ENCODE measurements at places on chromosomes 3 and 15.

DNA sequence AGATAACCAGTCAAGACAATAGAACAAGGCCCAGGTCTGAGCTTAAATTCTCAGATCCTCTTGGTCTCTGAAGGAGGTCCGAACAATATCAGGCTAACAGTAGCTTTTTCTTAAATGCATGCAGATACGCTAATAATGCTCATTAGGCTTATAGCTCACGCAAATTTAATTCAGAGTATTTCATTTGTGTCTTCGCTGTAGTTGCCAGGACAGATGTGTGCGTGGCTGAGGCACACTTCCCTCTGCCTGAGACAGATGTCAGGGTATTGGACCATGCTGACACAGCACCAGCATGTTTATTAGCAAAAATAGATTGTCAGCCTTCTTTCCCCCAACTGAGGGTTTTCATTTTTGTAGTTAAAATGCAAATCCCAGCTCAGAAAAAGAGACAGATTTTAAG is 102.9 kb upstream of the BFSP2 start:
- no peak for DNase-seq

- peak; percentile 68 for DNase-seq
Measured at GRCh38 chr3:123090728-123091531, 24.1 kb downstream of the PDIA5 start.

- DNase-seq, result no peak
Measured at GRCh38 chr3:76370749-76371520, 585.6 kb upstream of the ZNF717 start.

DNA sequence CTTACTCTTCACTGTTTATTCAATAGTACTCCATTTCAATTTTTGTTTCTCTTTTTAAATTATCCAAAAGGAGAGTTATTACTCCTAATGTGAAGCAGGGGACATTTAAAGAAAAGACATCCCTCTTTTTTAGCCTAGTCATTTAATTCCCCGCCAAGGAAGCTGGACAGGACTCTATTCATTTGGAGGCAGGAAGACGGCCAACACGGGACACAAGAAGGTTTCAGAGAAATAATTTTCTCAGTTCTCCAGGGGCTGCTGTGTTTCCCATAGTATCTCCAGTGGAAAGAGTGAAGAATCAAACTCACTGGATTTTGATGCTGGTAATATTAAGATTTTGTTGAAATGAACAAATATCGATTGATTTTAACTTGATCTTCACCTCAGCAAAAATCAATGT is 833.7 kb downstream of the ROBO2 start:
- DNase-seq, result no peak

DNA sequence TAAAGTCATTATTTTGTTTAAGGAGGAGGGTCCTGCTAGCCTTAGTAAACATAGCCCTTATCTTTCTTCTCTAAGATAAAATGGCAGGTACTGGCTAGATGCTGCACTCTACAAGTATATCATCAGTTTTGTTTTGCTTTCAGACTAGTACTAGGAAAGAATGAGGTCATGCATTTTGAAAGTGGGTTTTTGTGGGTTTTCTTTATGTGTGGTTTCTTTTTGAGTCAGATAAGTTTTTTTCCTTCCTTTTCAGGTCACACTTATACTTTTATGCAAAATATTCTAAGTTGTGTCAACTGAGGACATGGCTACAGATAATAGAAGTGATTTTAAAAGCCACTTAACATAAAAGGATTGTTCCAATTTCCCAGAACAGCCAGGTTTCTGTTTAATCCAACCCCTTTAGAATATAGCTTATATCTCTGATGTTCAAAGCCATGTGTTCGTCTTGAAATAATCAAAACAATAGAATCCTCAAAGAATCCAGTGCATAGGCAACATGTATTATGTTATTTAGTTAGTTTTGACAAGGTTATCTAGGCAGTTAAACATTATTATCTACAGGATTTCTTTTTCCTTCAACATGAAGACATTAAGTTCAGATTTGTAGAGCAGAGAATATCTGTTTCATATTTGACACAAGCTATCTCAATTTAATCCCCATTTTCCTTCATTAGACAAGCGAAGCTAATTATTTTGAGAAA is 406.2 kb downstream of the RBMS3 start:
- peak; percentile 41 for DNase-seq

- peak; percentile 50 for DNase-seq
Measured at GRCh38 chr3:122679882-122680474, 661 bp upstream of the PARP14 start.

GRCh38 chr3:31754575-31755278 is 222.0 kb downstream of the STT3B start:
- no peak for DNase-seq

- DNase-seq, result no peak
Measured at GRCh38 chr3:63168179-63168578, 109.9 kb upstream of the SYNPR start.

DNA sequence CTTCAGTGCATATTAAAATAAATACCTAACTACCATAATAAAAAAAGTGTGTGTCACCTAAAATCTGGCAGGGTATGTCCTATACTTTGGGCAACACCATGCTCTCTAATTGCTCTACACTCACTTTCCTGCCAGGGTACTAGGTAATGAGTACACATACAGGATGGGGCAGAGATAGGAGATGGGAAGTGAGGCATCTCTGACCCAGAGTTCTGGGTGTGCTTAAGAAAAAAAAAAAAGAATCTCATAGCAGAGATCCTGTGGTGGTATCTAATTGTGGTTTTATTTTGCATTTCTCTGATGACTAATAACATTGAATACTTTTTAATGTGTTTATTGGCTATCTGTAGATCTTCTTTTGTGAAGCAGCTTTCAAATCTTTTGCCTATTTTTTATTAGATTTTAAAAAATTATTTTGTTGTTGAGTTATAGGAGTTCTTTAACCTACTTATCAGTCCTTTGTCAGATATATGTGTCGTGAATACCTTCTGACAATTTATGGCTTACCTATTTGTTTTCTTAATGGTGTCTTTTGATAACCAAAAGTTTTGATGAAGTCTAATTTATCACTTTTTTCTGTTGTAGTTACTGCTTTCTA is 48.0 kb downstream of the EEFSEC start:
- DNase-seq, result no peak

DNA sequence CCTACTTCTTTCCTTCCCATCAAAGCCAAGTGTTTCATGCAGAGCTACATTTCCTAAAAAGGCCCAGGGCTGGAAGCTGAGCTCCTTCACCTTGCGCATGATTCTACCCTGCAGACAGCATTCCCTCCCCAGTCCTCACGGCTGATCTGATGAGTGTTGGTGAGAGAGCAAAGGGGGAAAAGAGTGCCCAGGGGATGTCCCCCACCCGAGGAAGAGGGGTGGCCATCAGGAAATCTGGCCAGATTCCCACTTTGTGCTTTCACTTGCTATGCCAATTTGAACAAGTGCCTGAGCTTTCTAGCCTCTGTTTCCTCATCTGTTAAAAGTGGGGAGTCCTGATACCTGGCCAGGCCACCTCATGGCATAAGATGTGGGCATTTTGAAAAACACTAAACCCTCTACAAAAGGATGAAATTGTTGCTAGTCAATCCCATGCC is 231.0 kb upstream of the TLE3 start:
- no peak for DNase-seq

DNA sequence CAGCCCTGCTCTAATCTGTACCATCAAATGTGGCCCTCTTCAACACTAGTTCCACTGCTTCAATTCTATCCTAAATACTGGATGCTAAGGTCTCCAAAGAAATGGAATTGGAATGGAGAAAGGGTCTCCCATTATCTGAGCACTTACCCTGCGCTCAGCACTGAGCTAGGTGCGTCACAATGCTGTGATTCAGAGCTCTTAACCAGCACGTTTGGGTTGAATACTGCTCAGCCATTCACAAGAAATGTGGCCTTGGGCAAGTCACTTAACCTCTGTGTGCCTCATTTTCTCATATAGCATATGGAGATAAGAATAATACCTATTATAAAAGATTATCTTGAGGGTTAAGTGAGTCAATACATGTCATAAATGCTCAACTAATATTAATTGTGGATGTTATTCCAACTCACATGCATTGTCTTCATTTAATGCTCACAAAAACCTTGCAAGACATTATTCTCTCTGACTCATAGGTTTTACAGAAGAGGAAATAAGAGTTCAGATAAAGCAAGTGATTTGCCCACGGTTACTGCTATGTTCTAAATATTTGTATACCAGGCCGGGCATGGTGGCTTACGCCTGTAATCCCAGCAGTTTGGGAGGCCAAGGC is 27.4 kb upstream of the SRGAP3 start:
- DNase-seq, result no peak

DNA sequence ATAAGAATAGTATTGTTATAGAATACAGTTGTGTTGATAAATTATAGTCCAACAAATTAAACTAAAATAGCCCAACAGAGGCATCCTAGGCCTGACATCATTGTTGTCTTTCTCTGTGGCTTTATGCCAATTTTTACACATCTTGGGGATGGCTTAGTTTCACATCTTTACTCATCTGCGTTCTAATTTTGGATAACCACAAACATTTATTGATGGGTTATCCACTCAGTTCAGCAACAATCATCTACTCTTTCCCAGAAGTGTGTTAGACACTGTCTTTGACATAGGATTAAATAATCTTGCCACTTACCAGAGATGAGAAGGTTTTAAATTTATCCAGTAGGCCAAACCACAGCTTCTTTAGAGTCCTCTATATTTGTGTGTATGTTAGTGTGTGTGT is 120.8 kb upstream of the PHLDB2 start:
- peak; percentile 38 for DNase-seq

DNA sequence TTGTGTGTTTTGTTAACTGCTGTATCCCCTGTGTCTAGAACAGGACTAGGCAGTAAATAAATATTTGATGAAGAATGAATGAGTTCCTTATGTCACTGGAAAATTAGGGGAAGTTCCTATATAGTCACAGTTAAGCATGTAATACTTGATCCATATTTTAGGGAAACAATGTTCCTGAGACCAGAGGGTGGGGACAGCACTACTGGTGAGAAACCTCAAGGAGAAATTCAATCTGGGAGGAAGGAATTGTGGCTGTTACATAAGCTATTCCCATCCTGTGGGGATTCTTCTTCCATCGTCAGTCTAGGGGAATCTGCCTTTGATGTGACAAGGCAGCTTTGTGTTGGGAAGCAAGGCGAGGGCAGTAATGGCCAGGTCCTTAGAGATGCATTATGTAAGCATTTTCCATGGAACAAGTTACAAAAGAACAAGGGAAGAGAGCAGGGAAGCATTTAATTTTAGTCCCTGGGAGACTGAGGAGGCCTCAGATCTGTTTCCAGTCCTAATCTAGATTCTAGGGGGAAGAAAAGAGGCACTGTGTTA is 219.3 kb upstream of the TTC14 start:
- no peak for DNase-seq

DNA sequence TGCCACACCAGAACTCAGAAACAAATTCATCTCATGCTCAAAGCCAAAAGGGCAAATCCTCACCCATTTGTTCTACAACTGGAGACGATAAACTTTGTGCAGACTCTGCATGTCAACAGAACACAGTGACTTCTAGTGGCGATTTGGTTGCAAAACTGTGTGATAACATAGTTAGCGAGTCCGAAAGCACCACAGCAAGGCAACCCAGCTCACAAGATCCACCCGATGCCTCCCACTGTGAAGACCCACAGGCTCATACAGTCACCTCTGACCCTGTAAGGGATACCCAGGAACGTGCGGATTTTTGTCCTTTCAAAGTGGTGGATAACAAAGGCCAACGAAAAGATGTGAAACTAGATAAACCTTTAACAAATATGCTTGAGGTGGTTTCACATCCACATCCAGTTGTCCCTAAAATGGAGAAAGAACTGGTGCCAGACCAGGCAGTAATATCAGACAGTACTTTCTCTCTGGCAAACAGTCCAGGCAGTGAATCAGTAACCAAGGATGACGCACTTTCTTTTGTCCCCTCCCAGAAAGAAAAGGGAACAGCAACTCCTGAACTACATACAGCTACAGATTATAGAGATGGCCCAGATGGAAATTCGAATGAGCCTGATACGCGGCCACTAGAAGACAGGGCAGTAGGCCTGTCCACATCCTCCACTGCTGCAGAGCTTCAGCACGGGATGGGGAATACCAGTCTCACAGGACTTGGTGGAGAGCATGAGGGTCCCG is 199.7 kb downstream of the AKAP13 start:
- peak; percentile 76 for DNase-seq

DNA sequence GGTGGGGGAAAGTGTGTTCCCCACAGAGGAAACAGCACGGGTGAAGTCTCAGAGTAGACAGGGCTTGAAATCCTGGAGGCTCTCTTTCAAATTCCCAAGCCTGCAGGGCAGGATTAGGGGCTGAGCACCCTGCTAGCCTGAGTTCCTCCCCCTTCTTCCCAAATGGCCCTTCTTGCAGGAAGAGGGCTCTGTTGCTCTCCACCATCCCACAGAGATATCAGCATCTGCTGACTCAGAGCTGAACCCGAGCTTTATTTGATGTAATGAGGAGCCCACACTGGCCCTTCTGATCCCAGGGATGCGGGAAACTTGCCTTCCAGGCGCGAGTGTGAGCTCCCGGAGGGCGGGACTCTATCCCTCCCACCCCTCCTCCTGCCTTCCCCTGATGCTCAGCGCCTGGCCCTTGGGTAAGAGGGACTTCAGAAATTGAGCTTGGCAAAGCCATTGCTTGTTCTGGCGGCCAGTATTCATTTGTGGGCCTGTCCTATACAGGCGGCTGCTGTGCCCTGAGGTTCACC is 1.4 kb upstream of the STRA6 start:
- no peak for DNase-seq

DNA sequence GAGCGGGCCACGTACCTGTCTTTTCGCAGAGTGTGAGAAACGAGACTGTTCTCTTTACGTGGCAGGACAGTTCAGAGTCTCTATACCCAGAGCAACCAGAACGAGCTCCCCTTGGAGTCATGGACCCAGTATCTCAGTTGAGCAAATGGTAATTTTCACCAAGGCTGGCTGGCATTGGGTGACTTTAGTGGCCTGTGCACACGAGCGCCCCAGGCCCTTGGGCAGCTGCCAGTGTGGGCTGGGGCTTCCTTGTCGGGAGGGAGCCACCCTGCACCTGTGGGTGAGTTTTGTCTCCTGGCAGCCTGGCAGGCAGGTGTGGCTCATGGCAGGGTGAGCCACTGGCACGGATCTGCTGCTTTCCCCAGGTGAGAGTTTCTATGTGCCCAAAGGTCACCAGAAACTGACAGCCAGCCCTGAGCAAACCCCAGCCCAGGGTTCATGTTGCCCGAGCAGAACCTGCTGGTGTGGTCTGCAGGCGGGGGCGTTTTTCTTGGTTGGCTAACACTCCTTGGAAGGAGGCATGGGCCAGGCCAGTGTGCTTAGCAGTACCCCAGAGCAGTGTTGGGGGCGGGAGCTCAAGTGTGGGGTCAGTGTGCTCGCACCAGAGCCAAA is 135.0 kb downstream of the TJP1 start:
- no peak for DNase-seq
